Germinal center (tissue), 1 donor: ENCODE measurements at places on chromosomes 7 and 10.

DNA sequence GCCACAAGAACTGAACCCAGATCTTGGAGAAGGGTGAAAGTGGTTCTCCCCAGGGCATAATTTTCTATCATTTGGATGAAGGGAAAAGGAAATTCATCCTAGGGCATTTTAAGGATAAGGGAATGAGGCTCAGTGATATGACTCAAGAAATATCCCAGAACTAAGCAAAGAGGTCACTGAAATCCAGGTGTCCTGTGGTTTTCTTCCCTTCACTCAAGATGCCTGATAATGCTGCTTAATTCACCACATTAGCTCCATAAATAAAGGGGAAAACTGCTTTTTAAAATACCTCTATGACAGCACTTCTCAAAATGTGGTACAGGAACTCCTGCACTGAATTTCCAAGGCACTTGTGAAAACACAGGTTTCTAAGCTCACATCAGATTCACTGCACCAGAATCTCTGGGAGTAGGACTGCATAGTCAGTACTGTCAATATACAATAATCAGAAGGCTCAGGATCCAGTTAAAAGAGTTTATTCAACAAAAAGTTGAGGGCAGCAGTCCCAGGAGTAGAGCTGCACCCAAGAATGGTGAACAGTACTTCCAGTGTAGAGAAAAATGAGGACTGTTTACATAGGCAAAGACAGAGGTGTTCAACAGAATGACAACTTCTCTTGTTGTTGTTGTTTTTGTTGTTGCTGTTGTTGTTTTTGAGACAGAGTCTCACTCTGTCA is 2.9 kb downstream of the IFIT3 start:
- no peak for DNase-seq

DNA sequence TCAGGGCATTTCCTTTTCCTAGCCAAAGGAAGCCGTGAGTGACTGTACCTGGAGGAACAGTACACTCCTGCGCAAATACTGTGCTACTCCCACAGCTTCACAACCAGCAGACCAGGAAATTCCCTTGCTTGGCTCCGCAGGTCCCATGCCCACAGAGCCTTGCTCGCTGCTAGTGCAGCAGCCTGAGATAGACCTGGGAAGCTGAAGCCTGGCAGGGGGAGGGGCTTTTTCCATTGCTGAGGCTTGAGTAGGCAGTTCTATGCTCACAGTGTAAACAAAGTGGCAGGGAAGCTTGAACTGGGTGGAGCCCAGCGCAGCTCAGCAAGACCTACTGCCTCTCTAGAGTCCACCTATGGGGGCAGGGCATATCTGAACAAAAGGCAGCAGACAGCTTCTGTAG is 291.2 kb downstream of the HGF start:
- no peak for DNase-seq

DNA sequence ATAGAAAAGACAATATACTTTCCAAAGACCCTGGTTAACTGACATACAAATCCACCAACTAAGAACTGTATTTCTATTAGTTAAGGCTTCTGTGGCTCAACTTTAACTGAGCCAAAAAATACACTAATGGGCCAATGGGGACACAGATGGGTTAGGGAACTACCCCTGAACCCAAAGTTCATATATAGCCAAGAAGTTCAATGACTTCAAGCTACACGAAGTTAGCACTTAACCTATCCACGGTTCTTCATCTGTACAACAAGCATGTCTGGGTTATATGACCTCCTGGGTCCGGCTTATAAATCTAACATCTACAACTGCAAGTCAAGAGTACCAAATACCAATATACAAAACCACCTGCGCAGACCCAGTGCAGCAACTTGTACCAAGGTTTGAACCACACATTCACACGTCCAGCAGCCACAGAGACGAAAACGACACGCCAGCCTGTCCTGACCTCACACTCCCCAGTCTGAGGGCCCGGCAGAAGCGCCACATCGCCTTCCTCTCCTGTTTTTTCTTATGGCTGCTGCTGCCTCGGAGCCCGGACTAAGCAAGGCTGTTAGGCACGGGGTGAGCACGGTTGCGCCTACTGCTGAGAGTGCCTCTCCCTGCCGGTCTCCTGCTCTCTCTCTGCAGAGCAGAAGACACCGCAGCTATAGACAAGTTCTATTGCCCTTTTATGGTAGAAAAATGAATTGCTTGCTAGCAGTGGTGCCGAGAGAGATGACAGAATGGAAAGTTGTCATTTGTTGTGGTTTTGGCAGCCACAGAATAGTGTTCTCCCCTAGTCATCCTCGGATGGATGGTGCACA is 86.3 kb downstream of the RNF216 start:
- peak; percentile 43 for DNase-seq

- DNase-seq, result no peak
These were observed 63.0 kb downstream of the VAX1 start for GRCh38 chr10:117075064-117075463.

- DNase-seq, result no peak
These were observed 137.4 kb downstream of the MDFIC start for GRCh38 chr7:115059321-115059720.
